ENCODE measurements at places on chromosomes 11 and 22. TPM values are rescaled to one million over a fixed set of nuclear protein-coding genes. Genes with fewer than 3 reads are reported as not detected.

DNA sequence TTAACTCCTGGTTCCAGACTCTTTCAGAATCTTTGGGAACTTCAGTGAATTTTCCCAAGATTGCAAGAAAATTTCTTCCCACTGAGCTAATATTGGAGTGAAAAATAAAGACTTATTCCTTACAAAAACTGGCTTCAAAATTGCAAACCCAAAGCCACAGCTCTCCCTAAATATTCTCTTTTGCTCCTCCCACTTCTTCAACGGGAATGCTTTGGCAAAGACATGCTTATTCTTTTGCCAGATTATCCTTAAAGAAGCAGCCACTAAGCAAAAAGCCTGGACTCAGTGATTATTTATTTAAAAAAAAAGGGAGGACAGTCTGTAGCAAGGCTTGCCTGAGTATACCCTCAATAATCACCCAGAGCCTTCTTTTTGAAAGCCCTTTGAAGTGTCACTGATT, 902.4 kb upstream of the CCDC90B start:
- no peak for DNase-seq

DNA sequence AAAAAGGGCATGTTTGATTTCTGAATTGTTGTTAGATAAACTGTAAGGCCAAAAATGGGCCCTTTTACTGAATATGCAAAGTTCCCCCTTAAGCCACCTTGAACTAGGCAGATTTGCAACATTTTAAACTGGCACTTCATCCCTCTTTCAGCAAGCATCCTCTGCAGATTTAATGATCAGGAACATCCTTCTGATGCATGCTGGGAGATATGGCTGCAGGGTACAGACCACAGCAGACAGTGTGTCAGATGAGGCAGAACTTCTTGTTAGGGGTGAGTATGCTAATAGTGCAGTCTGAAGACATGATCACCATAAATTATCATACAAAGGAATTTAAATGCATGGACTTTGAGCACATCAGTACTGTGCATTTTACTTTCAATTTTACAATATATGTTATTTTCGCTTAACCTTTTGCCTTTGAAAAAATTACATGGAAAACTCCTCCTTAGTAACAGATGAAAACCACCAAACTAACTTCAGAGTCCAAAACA, 462.5 kb upstream of the ARHGAP42 start:
- DNase-seq: no peak

- DNase-seq: no peak
Observed at GRCh38 chr11:115185931-115186330, 318.3 kb downstream of the CADM1 start.

GRCh38 chr11:12995188-12995587, 13.9 kb upstream of the RASSF10 start:
- DNase-seq: no peak

Gene MMP8
- not detected for total RNA-seq

DNA sequence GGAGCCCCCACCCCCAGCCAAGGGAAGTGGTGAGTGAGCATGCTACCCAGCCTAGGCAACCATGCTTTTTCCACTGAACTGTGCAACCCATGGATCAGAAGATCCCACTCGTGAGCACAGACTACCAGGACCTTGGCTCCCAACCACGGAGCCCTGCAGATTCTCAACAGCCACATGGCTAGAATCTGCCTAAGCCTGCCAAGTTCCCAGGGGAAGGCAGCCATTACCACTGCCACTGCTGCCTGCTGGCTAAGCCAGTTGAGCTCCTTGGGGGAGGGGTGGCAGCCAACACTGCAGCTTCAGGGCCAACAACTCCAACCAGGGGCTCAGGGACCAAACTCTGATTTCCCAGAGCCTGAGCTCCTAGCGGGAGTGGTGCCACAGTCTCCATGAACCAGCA, 195.8 kb downstream of the DLG2 start:
- no peak for DNase-seq

- DNase-seq: no peak
Observed at GRCh38 chr11:111910676-111911562, 651 bp downstream of the CRYAB start.

- DNase-seq: no peak
Observed at GRCh38 chr11:82960779-82961143, 59.2 kb downstream of the DDIAS start.

- no peak for DNase-seq
Observed at GRCh38 chr22:29635734-29636357, 32.4 kb downstream of the NF2 start.

Gene LINC01488
- not detected for total RNA-seq

DNA sequence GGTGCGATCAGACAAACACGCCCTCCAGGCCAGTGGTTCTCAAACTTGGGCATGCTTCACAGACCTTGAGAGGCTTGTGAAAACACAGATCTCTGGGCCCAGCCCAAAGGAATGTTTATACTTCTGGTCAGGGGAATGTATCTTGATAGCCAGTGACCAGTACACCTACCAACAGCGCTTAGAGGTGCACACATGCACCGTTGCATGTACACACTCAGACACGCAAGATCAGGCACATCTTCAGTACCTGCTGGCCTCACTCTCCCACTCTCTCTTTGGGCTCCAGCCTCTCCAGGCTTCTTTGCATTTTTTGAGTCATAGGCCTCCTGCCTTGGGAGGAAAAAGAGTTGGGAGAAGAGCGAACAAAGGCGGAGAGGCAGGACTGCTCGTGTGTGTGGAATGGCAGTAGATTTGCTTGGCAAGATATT, 11.7 kb upstream of the FXYD6 start:
- peak; percentile 50 for DNase-seq

DNA sequence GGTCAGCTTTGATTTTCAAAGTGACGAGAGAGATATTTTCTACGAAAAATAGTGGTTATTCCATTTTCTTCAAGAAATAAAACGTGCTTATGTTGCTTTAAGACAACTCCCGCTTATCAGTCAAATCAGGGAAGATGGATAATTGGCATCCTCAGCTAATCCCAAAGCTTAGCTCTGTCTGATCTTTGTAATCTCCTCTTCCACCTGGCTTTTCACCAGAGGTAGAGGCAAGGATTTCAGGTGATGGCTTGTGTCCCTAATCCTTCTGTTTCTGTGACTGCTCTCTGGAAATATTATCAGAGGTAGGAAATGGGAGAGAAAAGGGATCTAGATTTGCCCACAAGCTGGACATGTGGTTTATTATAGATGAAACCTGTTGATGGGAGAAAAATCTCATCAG, 78.9 kb downstream of the DBX1 start:
- DNase-seq: peak; percentile 3

- peak; percentile 83 for DNase-seq
Observed at GRCh38 chr22:36636916-36637315, 66.6 kb downstream of the CACNG2 start.

GRCh38 chr22:41862530-41863266, 29.8 kb downstream of the SREBF2 start:
- no peak for DNase-seq

DNA sequence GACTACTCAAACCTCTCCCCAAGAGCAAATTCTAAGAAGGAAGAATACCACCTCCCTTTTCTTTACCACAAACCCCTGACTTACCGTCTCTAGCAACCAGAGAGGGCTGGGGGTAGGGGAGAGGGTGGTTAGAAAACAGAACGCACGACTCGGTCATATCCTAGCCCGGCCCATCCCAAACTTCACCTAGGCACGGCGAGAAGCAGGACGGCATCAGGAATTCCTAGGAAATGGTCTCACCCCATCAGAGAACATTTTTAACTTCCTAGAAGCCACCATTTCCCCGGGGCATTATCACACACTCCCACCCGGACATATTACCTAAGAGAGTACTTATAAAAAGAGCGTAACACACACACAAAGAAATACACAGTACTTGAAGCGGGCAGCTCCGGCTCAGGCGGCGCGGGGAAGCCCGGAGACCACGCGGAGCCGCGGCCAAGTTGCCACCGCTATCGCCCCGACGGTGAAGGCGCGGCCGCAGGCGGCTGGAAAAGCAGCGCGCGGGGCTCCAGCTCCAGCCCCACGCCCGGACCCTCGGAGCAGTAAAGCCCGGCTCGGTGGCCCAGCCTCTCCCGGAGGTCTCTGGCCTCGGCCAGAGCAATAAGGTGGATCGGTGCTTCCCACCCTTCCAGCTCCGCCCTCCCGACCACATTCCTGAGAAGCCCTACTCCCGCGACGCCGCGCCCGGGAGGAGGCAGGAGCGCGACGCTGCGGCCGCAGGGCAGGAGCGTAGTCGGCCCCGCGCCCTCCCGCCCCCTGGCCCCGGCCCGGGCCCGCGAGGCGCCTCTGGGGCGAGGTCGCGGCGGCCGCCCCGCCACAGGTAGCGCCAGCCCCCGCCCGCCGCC, 878 bp downstream of the RRAS2 start:
- peak; percentile 90 for DNase-seq

DNA sequence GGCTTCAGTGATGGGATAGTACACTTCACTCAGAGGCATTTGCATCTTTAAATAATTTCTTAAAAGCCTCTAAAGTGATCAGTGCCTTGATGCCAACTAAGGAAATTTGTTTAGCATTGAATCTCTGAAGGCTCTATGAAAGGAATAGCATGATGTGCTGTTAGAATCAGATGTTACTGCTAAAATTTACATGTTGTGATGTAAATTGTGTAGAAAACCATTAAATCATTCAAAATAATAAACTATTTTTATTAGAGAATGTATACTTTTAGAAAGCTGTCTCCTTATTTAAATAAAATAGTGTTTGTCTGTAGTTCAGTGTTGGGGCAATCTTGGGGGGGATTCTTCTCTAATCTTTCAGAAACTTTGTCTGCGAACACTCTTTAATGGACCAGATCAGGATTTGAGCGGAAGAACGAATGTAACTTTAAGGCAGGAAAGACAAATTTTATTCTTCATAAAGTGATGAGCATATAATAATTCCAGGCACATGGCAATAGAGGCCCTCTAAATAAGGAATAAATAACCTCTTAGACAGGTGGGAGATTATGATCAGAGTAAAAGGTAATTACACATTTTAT, 4.6 kb downstream of the MALAT1 start:
- no peak for DNase-seq

GRCh38 chr22:19823191-19823901, 31.3 kb downstream of the GNB1L start:
- peak; percentile 35 for DNase-seq

- DNase-seq: no peak
Observed at GRCh38 chr22:45784357-45785277, 113.0 kb downstream of the ATXN10 start.

Gene OR51V1
- total RNA-seq: not detected

Gene CRYAB
- total RNA-seq: 2.2 TPM
